ENCODE measurements at places on chromosomes 5 and 9.

- DNase-seq: no peak
Observed at GRCh38 chr5:55681301-55681700, 30.8 kb downstream of the SLC38A9 start.

DNA sequence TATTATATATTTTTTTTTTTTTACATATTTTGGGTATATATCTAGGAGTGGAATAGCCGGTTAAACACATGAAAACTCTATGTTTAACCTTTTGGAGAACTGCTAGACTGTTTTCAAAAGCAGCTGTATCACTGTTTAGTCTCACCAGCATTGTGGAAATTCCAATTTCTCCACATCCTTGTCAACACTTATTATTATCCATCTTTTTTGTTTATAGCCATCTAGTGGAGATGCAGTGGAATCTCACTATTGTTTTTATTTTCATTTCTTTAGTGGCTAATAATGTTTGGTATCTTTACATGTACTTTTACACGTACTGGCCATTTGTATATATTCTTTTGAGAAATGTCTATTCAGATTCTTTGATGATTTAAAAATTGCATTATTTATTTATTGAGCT, 22.7 kb upstream of the CCDC180 start:
- no peak for DNase-seq

GRCh38 chr9:120183615-120184014, 396.4 kb downstream of the CDK5RAP2 start:
- no peak for DNase-seq

DNA sequence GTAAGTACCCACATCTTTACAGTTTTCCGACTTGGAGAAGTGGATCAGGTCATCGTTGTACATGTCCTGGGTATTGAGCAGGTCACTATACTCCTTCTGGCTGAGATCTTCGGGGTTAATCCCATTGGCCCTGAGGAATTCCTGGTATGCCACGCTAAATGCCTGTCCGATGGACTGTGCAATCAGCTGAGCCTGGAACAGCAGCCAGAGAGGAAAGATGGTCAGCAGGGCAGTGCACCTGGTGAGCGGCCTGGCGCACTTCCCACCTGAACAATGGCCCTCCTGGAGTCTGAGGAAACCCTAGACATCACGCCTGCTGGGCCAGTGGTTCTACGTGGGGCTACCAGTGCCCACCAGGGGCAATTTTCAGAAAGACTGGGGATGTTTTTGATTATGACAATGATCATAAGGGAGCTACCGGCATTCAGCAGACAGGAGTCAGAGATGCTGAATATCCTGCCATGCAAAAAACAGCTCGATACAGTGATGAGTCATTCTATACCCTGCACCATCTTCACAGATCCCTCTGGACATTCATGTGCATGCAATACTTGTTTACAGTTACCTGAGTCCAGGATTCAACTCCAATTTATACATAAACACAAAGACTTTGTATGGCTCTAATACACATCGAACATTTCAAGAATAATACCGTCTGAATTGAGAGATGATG, 127.2 kb downstream of the ENTREP1 start:
- no peak for DNase-seq

- peak; percentile 1 for DNase-seq
Observed at GRCh38 chr5:137836997-137837396, 30.7 kb upstream of the MYOT start.

- DNase-seq: no peak
Observed at GRCh38 chr9:29773676-29774075, 2200.4 kb upstream of the C9orf72 start.

GRCh38 chr9:133524679-133525228, at the start of gene MYMK:
Gene MYMK (minus strand): TSS chr9:133524959. CDS start chr9:133524844, 115 bp downstream.
- DNase-seq: no peak

GRCh38 chr9:37667706-37668105, 17.0 kb downstream of the FRMPD1 start:
- no peak for DNase-seq
